ENCODE measurements at places on chromosomes 6 and 20. TPM values are rescaled to one million over a fixed set of nuclear protein-coding genes. Genes with fewer than 3 reads are reported as not detected.

DNA sequence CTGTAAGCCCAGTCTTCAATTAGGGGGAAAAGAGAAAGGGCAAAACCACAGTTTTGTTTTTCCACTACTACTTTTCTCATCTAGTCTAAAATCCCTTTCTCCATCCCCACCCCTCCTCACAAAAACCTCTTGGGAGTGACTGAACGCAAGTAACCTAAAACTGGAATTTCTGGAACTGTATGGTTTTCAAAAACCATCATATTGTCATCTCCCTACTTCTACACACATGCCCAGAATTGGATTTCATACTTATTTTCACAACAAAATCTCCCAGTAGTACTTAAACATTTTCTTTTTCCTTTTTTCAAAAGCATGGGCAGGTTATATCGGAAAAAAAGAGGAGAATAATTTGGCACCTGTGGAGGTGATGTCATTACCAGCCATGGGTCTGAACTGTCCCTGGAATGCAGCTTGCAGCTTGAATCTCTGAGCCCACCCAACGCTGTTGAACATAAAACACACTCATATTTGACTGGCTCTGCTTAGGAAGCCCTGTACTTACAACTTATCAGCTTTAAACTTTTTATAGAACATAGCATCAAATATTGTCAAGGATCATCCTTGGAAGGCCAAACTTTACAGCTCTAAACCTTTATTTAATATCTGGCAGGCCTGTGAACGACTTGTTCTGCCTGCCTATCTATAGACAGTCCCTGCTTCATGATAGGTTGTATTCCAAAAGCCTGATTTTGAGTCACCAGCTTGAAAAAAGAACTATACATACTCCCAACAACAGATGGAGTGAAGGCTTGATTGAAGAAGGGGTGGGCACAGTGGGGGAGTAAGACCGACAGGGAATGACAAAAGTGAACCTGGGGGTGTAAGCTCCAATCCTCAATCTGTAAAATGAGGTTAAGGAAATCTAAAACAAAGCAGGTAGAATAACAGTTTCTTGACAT, 59.3 kb downstream of the EPB41L2 start:
- ATAC-seq, result no peak

GRCh38 chr20:50193836-50194421, 3.3 kb downstream of the CEBPB start:
- no peak for ATAC-seq

DNA sequence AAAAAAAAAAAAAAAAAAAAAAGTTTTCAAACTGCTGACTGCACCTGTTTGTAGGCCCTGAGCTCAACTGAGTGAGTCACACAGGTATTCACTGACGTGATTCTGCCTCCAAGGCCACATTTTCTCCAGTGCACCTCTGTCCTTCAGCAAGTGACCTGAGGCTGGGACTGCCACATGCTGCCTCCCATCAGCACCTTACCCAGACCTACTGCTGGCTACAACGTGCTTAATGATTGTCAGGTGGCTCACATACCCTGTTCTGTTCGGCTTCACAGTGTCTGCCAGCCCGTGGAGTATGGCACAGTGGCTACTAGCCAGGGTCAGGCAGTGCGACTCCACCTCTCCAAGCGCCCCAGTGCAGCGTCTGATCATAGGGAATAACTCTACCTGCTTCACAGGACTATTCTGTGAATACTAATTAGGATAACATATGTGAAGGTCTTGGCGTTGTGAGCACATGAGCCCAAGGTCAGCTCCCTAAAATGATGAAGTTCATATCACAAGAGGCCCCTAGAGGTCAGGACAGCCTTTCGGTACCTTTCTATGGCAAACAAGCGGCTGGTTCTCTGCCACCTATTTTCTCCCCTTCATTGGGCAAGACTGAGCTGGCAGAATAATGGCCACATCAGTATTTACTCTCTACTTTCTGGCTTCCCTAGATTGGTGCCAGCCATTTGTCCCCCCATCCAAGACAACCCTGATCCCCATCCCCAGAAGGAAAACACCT, 28.1 kb downstream of the RIPOR3 start:
- ATAC-seq, result peak; percentile 32

GRCh38 chr6:80667006-80667405, 560.5 kb downstream of the BCKDHB start:
- no peak for ATAC-seq

DNA sequence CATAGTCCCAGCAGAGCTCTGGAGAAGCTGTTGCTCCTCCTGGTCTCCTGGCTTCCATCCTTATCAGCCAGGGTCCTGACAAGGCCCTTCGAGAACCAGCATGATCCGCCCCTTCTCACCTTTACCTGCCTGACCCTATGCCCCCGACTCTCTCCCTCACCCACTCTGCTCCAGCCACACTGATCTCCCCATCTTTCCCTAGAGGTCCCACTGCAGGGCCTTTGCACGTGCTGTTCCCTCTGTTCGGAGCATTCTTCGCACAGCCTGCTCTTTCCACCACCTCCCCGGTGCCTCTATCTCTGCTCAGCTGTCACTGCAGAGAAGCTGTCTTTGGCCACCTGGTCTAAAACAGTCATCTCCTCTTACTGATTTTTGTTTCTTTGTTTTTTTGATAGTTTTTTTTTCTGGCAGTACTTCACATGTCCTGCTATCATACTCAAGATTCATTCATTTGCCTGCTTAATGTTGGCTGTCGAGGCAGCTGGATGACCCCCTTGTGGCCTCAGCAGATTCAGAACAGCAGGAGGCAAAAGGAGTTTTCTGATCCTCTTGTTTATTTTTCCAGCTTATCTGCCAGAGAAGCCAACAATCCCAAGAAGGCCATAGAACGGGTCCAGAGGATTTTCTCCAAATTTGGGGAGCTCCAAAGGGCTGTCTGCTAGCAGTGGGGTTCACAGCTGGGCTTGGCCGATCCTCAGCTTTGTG, 1.6 kb upstream of the PTGIS start:
- ATAC-seq, result no peak

GRIK2 gene
- total RNA-seq, result not detected

DUSP15 gene
- total RNA-seq, result not detected

AGER gene
- total RNA-seq, result 50.2 TPM

- no peak for ATAC-seq
These were observed 678.1 kb upstream of the MANEA start for GRCh38 chr6:94899191-94899590.

GRCh38 chr6:44390158-44390683, 2.7 kb downstream of the CDC5L start:
- no peak for ATAC-seq

MYBL2 gene
- total RNA-seq, result 41.4 TPM

RANBP9 gene
- total RNA-seq, result 57.3 TPM

DNA sequence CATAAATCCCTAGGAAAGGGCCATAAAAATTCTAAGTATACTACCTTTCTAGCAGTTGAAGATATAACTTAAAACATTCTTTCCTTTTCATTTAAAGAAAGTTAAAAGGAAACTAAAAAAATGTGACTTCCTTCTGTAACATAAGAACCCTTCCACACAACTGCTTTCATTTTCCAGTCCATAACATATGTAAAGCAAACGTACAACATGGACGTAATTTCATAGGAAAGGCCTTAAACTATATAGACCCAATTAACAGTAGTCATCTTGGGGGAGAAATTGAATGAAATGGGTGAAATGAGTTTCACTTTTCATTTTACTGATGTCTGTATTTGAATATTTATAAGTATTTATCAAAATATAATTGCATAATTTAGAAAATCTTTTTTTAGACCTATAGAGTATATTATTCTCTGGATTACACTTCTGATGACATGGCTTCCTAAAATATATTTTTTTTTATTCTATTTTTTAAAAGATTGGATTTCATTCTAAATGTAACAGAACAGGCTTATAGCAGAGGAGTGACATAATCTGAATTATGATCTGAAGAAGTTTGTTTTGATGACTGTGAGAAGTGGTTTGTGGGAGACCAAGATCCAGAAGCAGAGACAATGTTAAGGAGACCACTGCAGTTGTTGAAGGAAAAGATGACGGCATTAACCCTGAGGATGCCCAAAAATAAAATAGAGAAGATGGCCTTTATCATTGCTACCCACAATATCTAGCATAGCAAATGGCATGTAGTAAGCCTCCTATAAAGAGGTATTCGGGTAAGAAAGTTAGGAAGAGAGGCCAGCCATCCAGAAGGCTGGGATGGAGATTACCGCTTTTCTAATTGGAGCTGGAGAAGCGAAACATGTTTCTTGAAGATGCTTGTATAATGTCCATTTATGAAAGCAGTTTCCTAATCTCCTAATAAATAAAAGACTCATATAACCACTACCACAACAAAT, 260.4 kb downstream of the PTPRK start:
- ATAC-seq, result peak; percentile 43

- ATAC-seq, result no peak
These were observed 28.0 kb downstream of the PEX3 start for GRCh38 chr6:143478479-143479062.

ZNF334 gene
- 0.76 TPM for total RNA-seq

GRCh38 chr20:9270831-9271230, 201.9 kb downstream of the PLCB4 start:
- no peak for ATAC-seq

GRCh38 chr20:11020712-11021111, 346.9 kb upstream of the JAG1 start:
- ATAC-seq, result no peak

DNA sequence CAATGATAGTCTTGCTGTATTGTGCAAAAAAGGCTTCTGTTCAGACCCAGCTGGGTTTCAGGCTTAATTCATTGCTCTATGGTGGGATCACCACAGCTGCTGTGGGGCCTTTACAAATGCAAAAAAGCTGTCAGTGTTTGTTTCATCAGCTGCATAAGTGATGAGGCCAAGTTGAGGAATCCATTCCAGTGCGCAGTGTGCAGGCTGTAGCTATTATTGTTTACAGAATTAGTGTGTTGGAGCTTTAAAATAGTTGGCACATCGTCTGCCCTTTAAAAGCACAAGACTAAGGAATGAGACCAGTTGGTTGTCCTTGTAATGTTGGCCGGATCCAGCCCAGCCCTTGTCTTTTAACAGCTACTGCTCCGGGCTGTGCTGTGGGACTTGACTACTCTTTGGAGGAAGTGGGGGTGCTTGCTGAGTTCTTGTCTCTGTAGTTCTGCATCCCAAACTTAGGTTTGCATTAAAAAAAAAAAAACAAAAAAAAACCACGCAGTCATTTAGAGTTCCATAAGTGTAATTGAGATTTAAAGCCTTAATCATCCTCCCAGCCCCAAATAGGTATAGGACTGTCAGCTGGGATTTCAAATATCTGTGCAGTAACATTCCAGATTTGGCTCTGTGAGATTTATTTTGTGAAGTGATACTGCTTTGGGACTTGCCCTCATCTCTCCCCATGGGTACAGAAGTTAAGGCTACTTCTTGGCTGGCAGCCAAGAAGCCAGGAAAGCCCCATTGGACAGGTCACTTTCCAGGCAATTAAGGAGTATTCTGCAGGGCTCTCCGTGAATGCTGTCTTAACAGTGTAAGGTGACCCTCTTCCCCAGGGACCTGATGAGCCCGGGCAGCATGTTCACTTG, 19.3 kb downstream of the JARID2 start:
- no peak for ATAC-seq

GRCh38 chr20:35518955-35519354, 10.5 kb downstream of the C20orf173 start:
- no peak for ATAC-seq

FHL5 gene
- total RNA-seq, result not detected

TCP11 gene
- not detected for total RNA-seq

GRCh38 chr6:151914484-151914883, 107.0 kb downstream of the ESR1 start:
- no peak for ATAC-seq

- ATAC-seq, result no peak
These were observed 21.9 kb upstream of the RREB1 start for GRCh38 chr6:7085911-7086310.

GRCh38 chr20:23222531-23223200, 127.9 kb upstream of the NXT1 start:
- ATAC-seq, result no peak

SNAP91 gene
- total RNA-seq, result not detected

- ATAC-seq, result peak; percentile 50
These were observed 301.7 kb upstream of the ZFP64 start for GRCh38 chr20:52493171-52493721.

GRCh38 chr6:66970373-66970772, 1263.3 kb upstream of the EYS start:
- ATAC-seq, result no peak

GRCh38 chr6:40328986-40329545, 258.1 kb downstream of the LRFN2 start:
- no peak for ATAC-seq

- ATAC-seq, result no peak
These were observed 32.7 kb upstream of the CST7 start for GRCh38 chr20:24916412-24916811.

GRCh38 chr6:15234068-15234758, 11.7 kb upstream of the JARID2 start:
- no peak for ATAC-seq

MAPK14 gene
- total RNA-seq, result 36.5 TPM

- ATAC-seq, result peak; percentile 58
These were observed 117.1 kb upstream of the EEF1E1 start for GRCh38 chr6:8219352-8219943.

GRCh38 chr6:14664112-14664601, 546.6 kb downstream of the CD83 start:
- ATAC-seq, result peak; percentile 64

- ATAC-seq, result no peak
These were observed 108.5 kb upstream of the NXT1 start for GRCh38 chr20:23242104-23242503.

TRIM40 gene
- not detected for total RNA-seq

EPPIN gene
- not detected for total RNA-seq

SGK2 gene
- total RNA-seq, result 2.9 TPM

TOX2 gene
- 1.1 TPM for total RNA-seq

CFAP206 gene
- total RNA-seq, result not detected

- ATAC-seq, result no peak
These were observed 7.2 kb downstream of the KIF16B start for GRCh38 chr20:16566080-16566479.

DNA sequence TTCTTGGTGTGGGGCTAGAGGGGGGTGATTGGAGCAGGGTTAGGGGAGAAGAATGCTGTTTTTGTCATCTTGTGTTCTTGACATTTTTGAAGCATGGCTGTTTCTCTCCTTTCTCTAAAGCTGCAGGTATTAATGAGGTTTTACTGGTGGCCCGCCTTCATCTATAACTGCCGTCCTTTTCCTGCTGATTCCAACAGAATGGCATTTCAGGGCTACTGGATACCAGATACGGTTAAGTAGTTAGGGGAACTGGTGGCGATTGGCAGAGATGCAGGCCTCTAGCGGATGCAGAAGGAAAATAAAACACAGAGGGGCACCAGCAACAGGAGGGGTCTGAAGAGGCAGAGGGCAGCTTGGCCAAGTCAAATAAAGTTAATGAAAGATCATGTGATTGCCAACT, 89.7 kb upstream of the EEF1E1 start:
- ATAC-seq, result no peak

ADGB gene
- not detected for total RNA-seq

All from activated T-helper 17 cell treated with anti-CD3 and anti-CD28 coated beads, Interleukin-2, amount 50 U/mL, for 72 hours (primary cell).